ENCODE measurements at places on chromosomes 2 and 18.

- DNase-seq, result no peak
These were observed 204.2 kb upstream of the CDH20 start for GRCh38 chr18:61129001-61129400.

- DNase-seq, result no peak
These were observed 14.0 kb downstream of the SERTAD2 start for GRCh38 chr2:64639691-64640090.

DNA sequence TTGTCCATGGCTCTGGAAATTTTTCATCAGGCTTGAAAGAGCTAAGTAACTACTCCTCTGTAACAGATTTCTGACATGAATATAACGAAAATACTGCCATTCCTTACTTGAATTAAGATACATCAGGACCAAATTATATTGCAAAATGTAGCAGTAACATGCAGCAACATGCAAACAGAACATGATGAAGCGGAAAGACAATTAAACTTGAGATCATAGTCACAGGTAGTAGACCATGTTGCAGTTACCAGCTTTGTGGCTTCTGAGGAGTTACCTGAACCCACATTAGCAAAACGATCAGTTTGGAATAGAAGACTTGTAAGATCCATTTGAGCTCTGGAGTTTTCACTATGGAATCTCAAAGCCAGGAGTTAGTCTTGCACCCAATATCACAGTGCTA is 76.2 kb downstream of the MREG start:
- no peak for DNase-seq

DNA sequence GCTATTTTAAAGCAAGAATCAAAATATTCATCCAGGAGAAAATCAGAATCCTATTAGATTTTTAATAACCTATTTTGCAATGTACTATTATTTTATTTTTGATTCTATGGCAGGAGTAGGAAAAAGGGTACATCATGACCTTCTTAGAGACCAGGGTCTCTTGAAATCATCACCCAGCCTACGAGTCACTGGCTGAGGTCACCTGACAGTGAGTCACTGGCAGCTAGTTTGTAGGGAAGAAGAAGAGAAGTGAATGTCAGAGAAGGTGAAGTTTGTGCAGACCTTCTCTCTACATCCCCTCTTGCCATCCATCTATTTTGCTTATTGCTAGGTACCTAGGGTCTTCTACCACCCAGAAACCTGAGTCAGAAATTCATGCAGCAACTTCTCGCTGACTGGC is 144.2 kb downstream of the ALK start:
- DNase-seq, result no peak

GRCh38 chr2:48940606-48941005 is 185.1 kb upstream of the LHCGR start:
- no peak for DNase-seq

GRCh38 chr2:42371611-42372473 is 10.8 kb upstream of the COX7A2L start:
- no peak for DNase-seq

GRCh38 chr2:231581328-231581727 is 11.3 kb upstream of the TEX44 start:
- no peak for DNase-seq

- DNase-seq, result no peak
These were observed 64.4 kb downstream of the TTC21B start for GRCh38 chr2:165889158-165889557.

GRCh38 chr2:3465844-3466481 is 53.4 kb downstream of the ADI1 start:
- DNase-seq, result no peak

- DNase-seq, result no peak
These were observed 42.3 kb downstream of the SMAD2 start for GRCh38 chr18:47888156-47888555.

DNA sequence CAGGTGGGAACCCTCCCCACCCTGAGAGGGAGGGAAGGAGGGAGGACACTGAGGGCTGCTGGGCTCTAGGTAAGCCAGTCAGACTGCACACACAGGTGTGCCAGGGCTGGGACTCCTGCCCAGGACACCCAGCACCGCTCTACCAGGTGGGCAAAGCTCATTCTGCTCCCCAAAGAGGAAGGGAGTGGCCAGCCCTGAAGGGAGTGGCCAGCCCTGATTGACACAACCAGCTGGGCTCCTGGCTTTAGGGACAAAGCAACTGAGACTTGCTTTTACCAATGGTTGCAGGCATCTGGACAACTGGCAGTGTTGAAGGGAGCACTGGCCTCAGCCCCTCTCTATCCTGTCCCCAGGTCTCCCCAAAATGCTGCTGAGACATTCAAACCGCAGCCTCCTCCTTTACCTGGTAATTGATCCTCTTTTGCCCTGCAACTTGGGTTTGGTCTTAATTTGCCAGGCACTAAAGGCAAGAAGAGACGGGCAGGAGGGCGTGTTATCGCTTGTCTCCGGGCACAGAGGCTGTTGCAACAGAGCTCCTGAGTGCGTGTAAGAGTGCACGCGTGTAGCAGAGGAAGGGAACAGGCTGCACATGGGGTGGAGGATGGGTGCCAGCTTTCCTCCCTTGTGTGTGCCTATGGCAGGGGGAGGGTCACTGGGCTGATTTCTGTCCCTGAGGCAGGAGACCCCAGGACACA is 14.5 kb upstream of the FOSL2 start:
- DNase-seq, result no peak
